ENCODE measurements at places on chromosomes 11 and 22. TPM values are rescaled to one million over a fixed set of nuclear protein-coding genes. Genes with fewer than 3 reads are reported as not detected.

The FAM89B gene
- polyA plus RNA-seq, result 13.0 TPM

The PATE4 gene
- polyA plus RNA-seq, result not detected

The OR2AG2 gene
- polyA plus RNA-seq, result 0.26 TPM

The BACE1-AS gene
- polyA plus RNA-seq, result 18.6 TPM

The LMO2 gene
- 2.7 TPM for polyA plus RNA-seq

The SLC5A1 gene
- not detected for polyA plus RNA-seq

The RBMXL2 gene
- not detected for polyA plus RNA-seq

The WNT11 gene
- polyA plus RNA-seq, result 0.44 TPM

The NNMT gene
- polyA plus RNA-seq, result 0.40 TPM

Measured in GM23338 (cell line).